ENCODE measurements at places on chromosomes 1 and 21.
A peak's percentile ranks its signal among the peaks of the same experiment; 100 is the strongest.

GRCh38 chr1:53585129-53585528 lies 125.9 kb downstream of the DMRTB1 start:
- no peak for DNase-seq

- DNase-seq: no peak
These were observed 39.2 kb upstream of the RAB4A start for GRCh38 chr1:229231754-229232119.

DNA sequence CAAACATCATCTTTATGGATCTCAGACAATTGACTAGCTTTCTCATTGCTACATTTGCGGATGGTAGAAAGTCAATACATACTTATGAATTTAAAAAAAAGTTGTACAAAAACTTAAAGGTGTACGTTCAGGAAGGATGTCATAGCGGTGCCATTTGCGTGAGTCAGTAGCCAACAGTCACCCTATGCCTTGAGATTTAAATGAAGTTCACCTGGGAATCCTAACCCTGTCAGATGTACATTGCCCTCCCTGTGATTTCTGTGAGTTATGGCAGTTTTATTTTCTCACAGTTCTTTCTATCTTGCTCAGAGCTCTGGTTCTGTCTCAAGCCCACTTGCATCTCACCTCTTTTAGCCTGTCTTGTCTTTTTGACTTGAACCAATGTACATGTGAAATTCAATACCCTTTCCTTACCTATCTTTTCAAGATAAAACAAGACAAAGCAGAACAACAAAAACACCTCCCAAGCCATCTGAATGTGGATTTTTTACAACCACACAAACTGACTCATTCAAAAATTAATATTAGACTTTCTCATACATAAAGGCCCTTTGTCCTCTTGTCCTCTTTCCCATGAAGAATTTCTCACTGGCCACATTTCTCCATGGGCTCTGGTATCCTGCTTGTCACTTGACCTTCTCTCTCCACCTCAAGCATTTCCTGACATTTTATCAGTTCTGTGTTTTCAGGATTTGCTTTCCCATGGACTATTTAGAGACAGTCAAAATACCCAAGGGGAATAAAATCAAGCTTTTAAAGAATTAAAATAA lies 25.3 kb upstream of the ZNF697 start:
- no peak for DNase-seq

DNA sequence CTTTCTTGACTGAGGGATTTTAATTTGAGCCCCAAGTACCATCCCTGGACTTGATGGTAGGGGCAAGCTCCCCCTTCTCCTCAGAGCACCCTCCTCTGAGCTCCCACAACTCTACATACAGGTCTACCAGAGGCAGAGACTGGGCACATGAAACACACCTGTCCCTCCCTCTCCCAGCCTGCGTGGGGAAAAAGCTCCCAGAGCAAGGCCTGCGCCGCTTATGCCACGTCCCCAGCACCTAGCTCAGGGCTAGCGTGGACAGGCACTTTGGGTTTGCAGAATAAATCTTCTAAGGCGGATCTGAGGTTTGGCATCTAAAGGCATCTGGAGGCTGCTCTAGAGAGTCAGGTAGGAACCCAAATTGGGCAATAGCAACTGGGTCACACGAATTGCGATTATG lies 7.5 kb upstream of the KNCN start:
- no peak for DNase-seq

DNA sequence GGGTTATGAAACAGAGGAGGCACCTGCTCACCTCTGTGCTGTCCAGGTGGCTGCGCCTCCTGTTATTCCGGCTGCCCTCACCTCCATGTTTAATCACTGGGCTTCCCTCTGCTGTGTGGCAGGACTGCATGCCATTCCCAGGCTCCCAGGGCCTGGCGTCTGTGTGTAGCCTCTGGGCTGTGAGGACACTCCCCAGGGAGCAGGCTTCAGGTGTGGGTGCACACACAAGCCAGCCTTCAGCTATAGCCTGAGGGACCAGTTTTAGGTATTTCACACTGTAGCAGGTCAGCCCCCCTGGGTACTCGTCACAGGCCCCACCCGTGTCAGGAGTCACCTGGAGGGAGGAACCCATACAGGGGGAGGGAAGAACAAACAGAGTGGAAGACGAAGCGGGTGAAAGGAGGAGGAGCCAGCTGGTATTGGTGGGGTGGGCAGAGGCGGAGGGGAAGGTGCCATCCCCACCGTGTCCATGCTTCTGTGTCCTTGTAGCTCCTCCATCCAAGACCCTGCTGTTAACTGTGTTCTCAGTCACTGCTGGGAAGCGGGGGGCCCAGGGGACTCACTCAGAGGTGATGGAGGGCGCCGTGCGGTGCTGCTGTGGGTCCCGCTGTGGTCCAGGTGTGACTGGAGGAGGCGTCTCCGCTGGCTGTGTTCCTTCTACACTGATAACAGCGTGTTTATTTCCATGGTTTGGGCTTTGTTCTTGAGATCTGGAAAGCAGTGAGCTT lies 158.6 kb downstream of the PGBD5 start:
- DNase-seq: no peak

GRCh38 chr1:6686294-6686693 lies 15.3 kb downstream of the DNAJC11 start:
- no peak for DNase-seq

- DNase-seq: peak; percentile 72
These were observed 8.6 kb downstream of the FMOD start for GRCh38 chr1:203342192-203342940.

DNA sequence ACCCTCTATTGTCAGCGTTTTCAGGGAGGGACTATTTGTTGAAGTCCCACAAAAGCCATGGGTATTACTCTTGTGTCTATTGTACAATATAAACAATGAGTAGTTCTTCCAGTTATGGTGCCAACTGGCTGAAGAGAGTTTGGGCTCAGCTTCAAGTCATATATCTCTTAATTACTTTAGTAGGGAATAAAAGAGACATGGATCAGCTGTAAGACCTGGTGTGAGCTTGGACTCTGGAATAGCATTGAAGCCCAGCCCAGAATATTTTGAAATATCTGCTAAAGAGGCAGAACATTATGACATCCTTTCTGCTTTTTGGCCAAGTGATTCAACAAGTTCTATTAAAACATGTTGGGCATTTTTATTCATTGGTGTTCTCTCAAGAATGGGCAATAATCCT lies 224.9 kb downstream of the BACH1 start:
- DNase-seq: no peak

Data from neural crest cell (in vitro differentiated cells).